ENCODE measurements at places on chromosomes 6 and 20.

GRCh38 chr20:24588725-24589340 is 119.4 kb downstream of the SYNDIG1 start:
- DNase-seq: no peak

DNA sequence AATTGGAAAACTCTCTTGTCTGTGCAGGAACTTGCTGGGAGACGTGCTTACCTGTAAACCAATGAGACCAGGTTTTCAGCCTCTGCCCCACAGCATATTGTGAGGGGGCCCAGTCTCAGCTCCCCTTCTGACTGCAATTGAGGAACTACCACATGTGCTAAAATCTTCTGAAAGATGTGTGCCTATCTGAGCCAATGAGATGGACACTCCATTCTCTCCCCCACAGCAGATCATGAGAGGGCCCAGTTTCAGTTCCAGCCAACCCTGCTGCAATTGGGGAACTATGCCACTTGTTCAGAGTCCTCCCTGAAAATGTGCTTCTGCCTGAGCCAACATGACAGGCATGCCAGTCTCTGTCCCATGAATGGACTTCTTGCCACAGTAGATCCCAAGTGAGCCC is 20.9 kb upstream of the PI3 start:
- DNase-seq: no peak

- DNase-seq: no peak
Observed at GRCh38 chr20:22471156-22471836, 113.1 kb downstream of the FOXA2 start.

DNA sequence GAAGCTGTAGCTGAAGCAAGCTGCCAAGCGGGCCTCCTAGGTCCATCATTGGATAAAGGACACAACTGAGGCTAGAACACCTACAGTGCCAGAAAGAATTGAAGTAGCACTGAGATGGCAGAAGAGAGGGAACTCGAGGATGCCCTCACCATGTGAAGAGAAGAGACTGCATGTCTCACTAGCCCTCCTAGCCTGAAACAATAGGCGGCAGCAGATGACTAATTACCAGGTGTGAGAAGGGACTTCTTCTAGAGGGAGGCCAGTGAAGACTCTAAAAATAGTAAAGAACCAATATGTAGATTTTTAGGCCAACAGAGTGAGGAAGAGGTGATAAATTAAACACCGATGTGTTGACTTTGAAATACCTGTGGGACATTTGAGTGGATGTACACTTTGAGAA is 50.3 kb downstream of the LGSN start:
- no peak for DNase-seq

- DNase-seq: no peak
Observed at GRCh38 chr6:122268394-122268793, 131.1 kb upstream of the HSF2 start.

DNA sequence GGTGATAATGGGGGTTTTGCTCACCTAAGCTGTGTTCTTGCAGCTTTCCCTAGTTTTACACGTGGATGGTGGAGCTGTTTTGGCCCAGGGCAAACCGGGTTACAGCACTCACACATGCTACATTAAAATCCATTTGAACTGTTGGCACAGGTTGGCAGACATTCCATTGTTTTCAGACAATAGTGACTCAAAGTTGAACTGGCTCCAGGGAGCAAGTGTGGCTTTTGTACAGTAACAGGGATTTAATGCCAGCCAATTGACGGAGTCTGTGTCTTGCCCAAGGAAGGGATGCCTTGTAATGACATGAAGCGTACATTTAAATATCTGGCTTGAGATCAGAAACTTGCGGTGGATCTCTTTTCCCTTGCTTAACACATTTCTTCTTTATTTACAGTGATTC is 183.1 kb downstream of the DTNBP1 start:
- DNase-seq: no peak

GRCh38 chr6:139126931-139127330 is 7.9 kb upstream of the HECA start:
- no peak for DNase-seq

- DNase-seq: no peak
Observed at GRCh38 chr6:128078276-128078675, 177.4 kb upstream of the THEMIS start.

- no peak for DNase-seq
Observed at GRCh38 chr6:15791448-15792181, 128.8 kb upstream of the DTNBP1 start.

Measured in activated CD4-positive, alpha-beta T cell treated with anti-CD3 and anti-CD28 coated beads, Interleukin-2, Interleukin-4, amounts not matched to agents 100 ng/mL and 50 ng/mL, durations not matched to agents 16 hours and 8 hours (primary cell).